H4 (cell line): ENCODE measurements at places on chromosomes 2 and 18.

GRCh38 chr2:240467659-240468302 lies 32.3 kb downstream of the GPC1 start:
- no peak for DNase-seq

GRCh38 chr2:237699870-237700511 lies 72.6 kb downstream of the LRRFIP1 start:
- no peak for DNase-seq

- DNase-seq, result no peak
Measured at GRCh38 chr2:1715184-1716013, 28.9 kb downstream of the PXDN start.

DNA sequence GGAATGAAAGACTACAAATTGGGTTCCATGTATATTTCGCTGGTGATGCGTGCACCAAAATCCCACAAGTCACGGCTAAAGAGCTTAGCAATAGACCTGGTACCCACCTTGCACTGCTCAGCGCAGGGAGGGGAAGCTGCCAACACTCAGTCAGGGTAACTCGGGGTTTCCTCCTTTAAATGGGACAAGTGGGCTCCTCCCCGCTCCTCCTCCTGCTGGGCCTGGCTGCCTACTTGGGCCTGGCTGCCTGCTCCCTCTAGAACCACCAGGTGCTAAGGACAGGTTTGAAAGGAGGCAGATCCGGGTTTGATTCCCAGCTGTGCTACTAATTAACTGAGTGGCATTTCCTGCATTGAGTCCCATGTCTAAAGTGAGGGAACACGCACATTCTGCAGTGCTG lies 23.4 kb downstream of the MYO7B start:
- no peak for DNase-seq

DNA sequence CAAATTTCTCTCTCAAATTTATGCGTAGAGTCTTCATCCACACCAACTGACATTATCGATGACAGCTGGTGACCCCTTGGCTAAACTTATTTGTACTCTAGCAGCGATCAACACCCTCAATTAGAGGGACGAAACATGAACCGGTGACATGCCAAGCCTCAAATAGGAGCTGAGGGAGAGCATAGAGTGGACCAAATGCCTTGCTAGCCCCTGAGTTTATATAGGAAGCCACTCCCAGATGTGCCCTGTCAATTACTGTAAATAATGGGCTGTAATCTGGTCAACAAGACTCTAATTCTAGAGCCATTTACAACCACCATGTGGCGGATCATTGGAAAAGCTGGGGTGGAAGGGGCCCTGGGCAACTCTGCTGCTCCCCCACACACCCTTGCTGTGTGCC lies 47.6 kb upstream of the FHL2 start:
- DNase-seq, result no peak

GRCh38 chr2:172101821-172102390 lies 794 bp downstream of the DLX2 start:
- peak; percentile 67 for DNase-seq

DNA sequence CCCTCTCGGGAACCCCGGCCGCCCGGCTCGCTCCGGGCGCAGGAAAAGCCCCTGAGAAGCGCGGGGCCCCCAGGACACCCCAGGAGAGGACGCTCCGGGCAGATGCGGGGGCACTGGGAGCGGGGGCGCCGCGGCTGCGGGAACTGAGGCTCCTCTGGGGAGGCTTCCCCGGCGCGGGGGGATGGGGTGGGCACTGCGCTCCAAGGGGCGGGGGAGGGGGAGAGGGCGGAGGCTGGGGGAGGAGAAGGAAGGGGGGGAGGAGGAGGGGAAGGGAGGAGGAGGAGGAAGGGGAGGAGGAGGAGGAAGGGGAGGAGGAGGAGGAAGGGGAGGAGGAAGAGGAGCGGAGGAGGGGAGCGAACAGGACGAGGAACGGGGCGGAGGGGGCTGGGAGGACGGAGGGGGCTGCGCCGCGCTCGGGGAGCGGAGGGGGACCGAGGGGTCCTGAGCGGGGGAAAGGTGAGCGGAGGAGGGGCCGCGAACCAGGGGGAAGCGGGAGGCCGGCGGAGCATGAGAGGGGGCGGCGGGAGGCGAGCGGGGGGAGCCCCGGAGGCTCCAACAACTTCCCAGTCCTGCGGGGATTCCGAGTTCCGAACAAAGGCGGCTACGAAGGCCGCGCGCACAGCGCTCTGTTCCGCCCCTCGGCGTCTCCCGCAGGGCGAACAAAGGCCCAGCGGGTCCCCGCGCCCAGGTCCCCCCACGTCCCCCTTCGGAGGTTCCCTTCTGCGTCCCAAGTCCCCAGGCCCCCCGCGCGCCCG lies 742 bp downstream of the PXDN start:
- DNase-seq, result no peak

GRCh38 chr2:181954538-181954883 lies 31.1 kb upstream of the PPP1R1C start:
- DNase-seq, result no peak

DNA sequence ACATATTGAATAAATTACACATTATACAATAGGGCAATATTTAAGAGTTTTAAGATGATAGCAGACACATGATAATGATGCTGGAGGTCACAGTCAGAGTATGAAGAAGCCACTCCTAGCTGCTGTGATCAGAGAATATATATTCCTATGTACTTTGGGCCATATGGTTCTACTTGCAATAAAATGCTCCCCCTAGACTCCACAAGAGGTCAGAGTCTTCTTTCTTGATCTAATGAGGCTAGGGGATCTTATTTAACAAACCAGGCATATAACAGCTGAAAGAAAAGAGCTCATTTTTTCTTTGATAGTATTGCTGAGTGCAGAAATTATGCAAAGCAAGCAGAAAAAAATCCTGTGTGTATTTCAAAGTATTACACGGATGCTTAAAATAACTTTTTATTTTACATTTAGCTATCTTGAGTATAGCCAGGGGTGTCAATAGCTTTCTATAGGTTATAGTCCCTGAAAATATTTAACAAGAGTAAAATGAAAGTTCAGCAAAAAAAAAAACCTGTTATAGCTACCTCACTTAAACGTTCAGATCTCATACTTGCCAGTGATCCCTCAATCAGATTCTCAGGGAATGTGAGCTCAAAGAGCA lies 748.7 kb upstream of the CHAC2 start:
- peak; percentile 6 for DNase-seq

GRCh38 chr18:13983506-13983905 lies 68.2 kb upstream of the MC2R start:
- DNase-seq, result no peak

DNA sequence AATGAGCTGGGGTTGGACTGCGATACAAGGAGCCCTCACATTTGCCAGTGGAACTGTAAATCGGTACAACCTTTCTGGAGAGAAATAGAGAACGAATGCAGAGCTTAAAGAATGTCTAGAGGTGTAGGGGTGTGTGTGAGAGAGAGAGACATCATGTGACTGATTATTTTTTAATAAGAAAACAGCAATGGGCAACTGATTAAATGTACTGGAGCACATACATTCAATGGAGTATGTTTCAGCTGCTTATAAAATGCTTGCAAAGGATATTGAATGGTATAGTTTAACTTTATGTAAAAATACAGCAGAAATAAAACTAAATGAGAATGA lies 391 bp upstream of the TMEM17 start:
- DNase-seq, result no peak

- DNase-seq, result no peak
Measured at GRCh38 chr2:68789603-68790002, 55.0 kb downstream of the ARHGAP25 start.

DNA sequence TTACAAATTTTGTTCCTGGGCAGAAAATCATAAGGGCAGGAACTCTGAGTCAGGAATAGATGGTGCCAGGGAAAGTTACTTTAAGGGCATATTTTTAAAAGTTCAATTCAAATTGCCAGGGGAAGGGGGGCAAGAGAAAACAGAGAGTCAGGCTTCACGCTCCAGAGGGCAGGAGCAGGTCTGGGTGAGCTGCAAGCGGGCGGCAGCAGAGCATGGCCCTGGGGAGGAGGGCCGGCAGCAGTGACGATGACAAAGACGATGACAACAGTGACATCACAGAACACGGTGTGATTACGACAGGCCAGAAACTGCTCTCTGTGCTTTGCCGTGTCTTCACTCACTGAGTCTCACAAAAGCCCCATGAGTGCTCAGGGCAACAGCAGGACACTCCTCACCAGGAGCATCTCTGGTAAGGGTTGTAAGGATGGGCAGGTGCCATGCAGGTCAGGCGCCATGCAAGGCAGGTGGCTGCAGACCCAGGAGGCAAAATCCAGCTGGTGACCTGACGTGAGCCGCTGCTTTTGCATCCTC lies 23.3 kb downstream of the CHST10 start:
- DNase-seq, result no peak

GRCh38 chr18:74062037-74062436 lies 85.6 kb downstream of the FBXO15 start:
- DNase-seq, result no peak

DNA sequence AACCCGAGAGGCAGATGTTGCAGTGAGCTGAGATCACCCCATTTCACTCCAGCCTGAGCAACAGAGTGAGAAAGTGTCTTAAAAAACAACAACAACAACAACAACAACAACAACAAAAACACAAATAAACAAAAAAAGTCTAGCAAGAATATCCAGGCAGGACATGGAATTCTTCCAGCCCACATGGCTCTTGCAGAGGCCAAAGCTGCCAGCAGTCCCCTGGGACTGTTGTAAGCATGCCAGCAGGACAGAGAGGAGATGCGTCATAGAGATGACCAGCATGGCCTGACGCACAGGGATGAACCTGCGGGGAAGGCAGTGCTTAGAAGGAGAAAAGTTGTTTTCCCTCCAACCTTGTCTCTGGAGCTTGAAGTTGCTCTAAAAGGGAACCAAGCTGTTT lies 182.3 kb upstream of the PGAP1 start:
- DNase-seq, result peak; percentile 48

- DNase-seq, result no peak
Measured at GRCh38 chr2:47935071-47935470, 28.8 kb upstream of the FBXO11 start.

GRCh38 chr18:56570978-56571377 lies 67.4 kb downstream of the TXNL1 start:
- no peak for DNase-seq

GRCh38 chr2:99748344-99748743 lies 258.5 kb upstream of the REV1 start:
- DNase-seq, result no peak

GRCh38 chr2:132503701-132504100 lies 87.1 kb downstream of the GPR39 start:
- DNase-seq, result peak; percentile 11

GRCh38 chr18:75586130-75586889 lies 158.8 kb upstream of the SMIM21 start:
- no peak for DNase-seq

DNA sequence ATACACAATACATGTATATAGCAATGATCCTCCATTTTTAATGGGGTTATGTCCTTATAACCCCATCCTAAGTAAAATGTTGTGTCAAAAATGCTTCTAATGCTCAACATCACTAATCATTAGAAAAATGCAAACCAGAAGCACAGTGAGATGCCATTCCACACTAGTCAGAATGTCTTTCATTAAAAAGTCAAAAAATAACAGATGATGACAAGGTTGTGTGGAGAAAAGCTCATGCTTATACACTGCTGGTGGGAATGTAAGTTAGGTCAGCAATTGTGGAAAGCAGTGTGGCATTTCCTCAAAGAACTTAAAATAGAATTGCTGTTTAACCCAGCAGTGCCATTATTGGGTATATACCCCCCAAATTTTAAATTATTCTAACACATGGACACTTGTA lies 654.9 kb upstream of the CNTNAP5 start:
- no peak for DNase-seq

DNA sequence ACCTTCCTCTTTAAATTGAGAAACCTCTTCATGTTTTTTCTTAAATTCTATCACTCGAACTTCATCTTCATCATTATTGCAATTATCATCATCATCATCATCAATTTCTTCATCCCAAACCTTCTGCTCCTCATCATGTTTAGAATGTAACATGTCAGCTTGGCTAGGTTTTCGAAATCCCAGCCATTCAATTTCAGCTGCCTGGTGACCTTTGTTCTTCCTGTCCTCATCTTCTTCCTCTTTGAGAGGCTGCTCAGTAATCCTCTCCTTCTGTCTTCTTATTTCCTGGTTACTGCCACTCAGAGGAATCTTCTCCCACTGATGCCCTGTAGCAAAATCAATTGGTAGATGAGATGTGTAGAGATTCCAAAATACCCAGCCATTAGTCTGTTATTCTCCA lies 4.2 kb downstream of the ERMN start:
- DNase-seq, result no peak

- no peak for DNase-seq
Measured at GRCh38 chr2:54514822-54515569, 58.9 kb downstream of the SPTBN1 start.

DNA sequence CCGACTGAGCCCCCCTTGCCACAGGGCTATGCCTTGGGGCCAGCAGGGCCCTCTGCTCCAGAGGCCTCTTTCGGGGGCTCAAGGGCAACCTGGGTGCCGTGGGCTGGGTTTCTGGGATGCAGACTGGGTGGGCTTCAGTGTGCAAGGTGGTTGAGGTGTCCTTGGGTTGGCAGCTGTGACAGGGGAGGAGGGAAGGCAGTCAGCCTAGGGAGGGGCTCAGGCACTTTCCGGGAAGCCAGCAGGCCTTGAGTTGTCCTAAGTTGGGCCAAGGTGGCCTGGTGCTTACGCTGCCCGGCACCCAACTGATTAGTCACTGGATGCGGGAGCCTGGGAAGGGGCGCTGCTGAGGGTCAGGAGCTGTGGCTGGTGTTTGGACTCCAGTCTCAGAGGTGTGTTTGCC lies 199.5 kb downstream of the TWIST2 start:
- DNase-seq, result no peak

- peak; percentile 31 for DNase-seq
Measured at GRCh38 chr2:7044253-7045250, 127.3 kb downstream of the RNF144A start.

DNA sequence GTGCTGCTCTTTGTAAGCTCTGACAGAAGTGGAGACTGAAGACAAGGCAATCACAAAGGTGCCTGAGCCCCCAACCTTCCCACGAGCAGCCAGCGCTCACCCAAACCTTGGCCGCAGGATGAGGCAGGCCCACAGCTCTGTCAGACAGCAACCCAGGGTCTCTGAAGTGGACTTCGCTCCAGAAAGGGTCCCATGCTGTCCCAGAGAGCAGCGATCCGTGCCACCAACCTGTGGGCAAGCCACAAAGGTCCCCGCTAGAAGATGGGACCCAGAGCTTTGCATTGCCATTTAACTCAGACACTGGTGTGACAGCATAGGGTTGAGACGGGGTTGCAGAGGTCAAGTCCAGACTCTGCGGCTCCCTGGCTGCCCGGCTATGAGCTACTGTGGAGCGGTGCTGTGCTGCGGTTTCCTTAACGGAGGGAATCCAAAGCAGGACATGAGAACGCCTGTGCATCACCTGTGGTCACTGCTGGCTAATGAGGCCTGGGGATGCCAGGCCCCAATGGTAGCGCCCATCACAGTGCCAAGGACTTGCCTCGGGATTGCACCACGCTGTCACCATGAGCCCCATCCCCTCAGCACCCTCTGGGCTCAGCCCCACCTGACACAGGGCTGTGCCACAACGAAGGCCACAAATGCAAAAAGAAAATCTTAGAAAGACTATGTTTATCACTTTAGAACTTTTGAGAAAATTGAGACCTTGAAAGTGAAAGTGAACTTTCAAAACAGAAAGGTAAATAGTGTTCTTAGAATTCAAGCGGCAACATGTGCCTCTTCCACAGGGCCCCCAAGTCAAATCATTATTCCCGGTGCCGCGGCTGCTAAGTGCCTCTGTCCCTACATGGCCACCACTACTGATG lies 103.4 kb downstream of the HDAC4 start:
- DNase-seq, result no peak
